ENCODE measurements at places on chromosomes 4 and X. TPM values are rescaled to one million over a fixed set of nuclear protein-coding genes. Genes with fewer than 3 reads are reported as not detected.

PABPC1L2B gene
- total RNA-seq: not detected

DNA sequence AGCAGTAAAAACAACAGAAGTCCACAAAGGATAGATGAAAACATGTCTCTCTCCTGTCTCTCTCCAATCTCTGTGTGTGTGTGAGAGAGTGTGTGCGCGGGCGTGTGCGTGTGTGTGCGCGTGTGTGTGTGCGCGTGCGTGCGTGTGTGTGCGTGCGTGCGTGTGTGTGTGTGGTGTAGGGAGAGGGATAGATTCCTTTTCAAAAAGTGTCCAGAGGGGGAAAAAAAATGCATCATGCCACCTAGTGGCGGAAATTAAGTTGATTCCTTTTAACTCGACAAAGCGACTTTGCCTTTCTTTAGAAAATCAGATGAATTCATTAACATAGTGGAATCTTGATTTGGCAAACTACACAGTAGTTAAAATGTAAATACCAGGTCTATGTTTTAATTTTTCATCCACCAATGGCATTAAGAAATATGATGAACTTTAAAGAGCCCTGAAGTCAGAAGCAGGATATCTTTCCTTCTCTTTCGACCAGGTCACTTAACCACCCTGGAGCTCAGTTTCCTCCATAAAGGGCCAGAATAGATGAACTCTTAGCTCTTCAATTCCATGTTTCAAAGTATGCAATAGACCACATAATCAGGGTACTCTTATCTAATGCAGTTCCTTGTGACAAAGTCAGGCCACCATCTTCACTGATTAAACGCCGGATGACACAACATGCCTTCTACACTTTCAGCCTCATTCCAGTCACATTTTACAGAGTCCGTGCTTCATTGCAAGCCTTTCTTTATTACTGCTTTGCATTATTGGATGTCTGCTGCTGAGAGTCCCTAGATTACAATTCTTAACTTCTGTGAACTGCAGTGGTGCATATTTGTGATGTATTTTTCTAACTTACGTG, 162.8 kb downstream of the FBXO8 start:
- DNase-seq: peak; percentile 79

DNA sequence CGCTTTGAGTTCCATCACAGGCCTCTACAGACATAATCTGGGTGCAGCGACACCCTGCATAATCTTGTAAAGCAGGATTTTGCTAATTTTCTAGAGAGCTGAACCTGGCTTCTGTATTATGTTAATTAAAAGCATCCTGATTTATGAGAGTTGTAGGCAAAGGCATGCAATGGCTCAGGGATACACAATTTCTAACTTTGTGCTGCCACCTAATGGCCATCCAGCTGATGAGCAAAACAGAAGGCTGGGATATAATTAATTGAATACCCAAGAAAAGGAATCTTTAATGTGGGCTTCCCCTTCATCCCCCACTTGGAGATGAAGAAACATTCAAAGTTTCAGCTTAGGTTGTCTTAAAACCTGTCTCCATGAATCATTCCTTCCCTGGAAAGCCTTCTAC, 78.1 kb downstream of the BMP15 start:
- DNase-seq: peak; percentile 25

DNA sequence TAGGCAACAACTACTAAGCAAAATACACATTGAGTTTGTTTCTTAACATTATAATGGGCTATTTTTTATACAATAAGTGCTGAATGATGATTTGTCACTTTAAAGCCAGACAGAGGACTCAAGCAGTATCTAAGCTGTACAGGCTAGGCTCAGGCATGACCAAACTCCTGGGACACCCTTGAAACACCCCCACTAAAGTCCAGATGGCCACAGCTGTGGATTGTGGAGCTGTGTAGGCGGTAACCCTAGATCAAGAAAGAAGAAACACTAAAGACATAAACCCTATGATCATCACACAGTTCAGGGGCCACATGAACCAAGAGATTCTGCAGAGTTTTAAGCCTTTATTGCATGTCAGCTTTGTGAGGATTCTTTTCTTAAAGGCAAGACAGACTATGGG, 25.1 kb downstream of the TAB3 start:
- DNase-seq: no peak

DNA sequence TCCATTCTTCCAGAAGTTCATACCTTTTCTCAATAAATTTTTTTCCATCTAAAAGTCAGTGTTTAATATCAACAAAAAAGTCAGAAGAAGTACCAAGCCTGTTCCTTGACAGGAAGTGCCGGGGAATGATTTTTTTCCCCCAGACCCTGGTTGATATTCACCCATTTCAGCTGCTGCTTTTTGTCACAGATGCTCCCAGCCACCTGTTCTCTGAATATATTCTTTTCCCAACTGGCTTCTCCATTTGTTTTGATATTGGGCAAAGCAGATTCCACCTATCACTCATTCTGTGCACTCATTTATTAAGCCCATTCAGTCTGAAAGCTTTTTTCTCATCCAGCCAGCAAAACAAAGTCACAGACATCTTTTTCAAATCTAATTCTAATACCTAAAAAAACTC, 139.9 kb downstream of the FRMPD4 start:
- no peak for DNase-seq

All from Caki2 (cell line).